Kasumi-1 (cell line): ENCODE measurements at places on chromosomes 2 and 18.

GRCh38 chr2:71586471-71586870 lies 133.1 kb downstream of the DYSF start:
- no peak for DNase-seq

DNA sequence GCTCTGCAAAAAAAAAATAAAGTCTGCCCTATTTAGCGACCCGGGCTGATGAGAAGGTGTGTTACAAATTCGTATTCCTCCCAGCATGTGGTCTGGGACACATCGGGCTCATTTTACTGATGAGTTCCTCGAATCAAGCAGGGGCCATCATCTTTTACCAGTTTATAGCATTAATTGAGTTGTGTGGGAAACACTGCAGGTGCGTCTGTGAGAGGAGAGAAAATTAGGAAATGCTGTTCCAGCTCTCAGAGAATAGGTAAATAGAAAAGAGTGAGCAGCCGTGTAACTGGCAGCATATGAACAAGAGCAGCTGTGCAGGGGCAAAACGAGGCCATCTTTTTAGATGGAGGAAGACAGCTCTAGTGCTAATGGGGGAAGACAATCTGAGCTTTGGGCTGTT lies 216.7 kb downstream of the SETBP1 start:
- no peak for DNase-seq

DNA sequence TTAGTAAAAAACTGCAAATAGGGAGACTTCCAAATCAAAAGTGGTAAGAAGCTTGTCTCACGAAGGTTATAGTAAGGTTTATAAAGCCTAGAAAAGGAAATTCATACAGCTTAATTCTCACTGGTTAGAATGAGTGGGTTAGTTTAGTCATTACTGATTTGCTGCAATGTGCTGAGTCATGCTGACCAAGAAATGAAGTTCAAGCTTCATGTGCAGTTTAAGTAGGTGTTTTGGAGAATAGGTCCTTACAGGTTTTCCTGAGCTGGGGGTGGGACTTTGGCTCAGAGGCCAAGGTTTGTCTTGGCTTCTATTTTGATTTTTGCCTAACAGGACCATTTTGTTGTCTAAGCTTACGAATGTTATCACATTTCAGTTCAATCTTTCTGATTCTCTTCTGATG lies 15.1 kb downstream of the CLIP4 start:
- no peak for DNase-seq

DNA sequence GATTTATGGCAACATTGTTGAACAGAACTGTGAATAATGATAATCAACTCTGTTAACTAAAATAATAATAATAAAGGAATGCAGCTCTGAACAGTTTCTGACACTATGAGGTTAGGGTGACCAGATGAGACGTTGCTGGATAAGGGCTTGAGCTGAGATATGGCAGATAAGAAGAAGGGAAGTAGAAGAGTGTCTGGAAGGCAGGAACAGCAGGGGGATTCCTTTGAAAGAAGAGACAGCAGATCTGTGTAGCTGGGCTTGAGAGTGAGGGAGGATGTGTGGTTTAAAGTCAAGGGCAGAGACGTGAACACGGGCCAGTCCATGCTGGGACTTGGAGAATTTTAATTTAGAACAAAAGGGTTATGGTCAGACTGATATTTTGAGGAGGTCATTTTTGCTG lies 273.1 kb upstream of the SLC14A2 start:
- DNase-seq, result no peak

DNA sequence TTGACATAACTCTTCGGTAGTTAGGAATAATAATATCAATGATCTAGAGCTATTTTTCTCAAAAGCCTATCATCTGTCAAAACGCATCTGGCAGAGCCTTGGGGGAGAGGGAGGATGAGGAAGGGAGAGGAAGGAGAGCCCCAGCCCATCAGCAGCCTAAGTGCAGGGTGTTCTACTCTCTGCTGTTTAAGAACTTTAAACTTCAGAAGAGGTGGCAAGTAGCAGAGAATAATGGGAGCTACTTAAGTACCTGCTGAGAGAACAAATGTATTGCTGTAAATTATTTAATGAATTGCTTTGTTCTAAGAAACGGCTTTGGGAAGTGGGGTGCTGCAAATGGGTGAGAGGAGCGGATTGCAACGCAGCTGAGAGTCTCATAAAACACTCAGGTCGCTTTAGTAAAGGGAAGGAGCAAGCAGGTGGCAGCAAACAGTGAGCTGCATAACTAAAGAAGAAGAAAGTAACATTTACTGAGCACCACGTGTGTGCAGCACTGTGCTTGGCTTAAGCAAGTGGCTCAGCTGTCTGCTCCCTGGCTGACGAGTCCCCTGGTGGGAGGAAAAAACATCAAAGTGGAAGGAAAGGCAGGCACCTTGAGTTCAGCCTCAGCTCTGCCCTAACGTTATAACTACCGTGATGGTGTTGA lies 26.3 kb upstream of the SH3RF3 start:
- no peak for DNase-seq
